ENCODE measurements at places on chromosomes 2 and 18. TPM values are rescaled to one million over a fixed set of nuclear protein-coding genes. Genes with fewer than 3 reads are reported as not detected.

ACVR1C gene
- 0.04 TPM for total RNA-seq

FAM110C gene
- 21.1 TPM for total RNA-seq

KIDINS220 gene
- 11.0 TPM for total RNA-seq

CFAP65 gene
- total RNA-seq, result not detected
